ENCODE measurements at places on chromosomes 3 and 15.

DNA sequence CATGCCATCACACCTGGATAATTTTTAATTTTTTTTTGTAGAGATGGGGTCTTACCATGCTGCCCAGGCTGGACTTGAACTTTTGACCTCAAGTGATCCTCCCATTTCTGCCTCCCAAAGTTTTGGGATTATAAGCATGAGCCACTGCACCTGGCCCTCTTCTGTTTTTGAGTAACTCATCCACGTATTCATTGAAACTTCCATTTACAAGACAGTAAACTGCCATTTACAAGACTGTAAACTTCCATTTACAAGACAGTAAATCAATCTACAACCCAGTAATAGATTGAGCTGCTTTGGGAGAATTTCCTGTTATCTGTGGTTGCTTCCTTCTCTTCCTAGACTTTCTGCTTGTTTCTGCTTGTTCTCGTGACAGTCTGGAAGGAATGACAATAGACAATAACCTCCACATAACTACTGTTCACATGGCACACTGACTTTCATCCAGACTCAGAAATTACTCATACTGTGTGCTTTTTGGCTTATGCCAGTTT is 114.7 kb upstream of the CCNL1 start:
- no peak for ATAC-seq

- ATAC-seq: no peak
Observed at GRCh38 chr15:99613887-99614647, 48.3 kb downstream of the MEF2A start.

GRCh38 chr3:138051947-138052802 is 42.2 kb downstream of the CLDN18 start:
- no peak for ATAC-seq

GRCh38 chr15:90103701-90104329 is 1.5 kb upstream of the IDH2 start:
- no peak for ATAC-seq

DNA sequence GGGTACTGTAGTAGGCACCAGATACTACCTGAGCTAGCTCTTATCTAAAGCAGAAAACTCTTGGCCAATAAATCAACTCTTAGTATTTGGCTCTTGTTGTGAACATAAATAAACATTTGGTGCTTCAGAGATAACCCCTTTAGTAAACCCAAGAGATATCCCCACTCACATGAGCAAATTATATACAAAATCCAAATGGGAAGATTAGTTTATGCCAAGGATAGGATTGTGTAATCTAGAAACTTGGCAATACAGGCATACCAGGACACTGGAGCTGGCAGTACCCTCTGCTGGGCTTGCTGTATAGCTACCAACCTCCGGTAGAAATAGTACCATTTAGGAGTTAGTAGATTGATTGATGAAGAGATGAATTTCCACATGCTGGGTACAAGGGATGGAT is 127.0 kb downstream of the LIPC start:
- ATAC-seq: no peak

Data from activated CD4-positive, CD25-positive, alpha-beta regulatory T cell treated with anti-CD3 and anti-CD28 coated beads, Interleukin-2, amount 50 U/mL, for 24 hours (primary cell).